ENCODE measurements at places on chromosomes 12 and 14.

GRCh38 chr14:96064866-96065265, 25.7 kb downstream of the C14orf132 start:
- no peak for DNase-seq

DNA sequence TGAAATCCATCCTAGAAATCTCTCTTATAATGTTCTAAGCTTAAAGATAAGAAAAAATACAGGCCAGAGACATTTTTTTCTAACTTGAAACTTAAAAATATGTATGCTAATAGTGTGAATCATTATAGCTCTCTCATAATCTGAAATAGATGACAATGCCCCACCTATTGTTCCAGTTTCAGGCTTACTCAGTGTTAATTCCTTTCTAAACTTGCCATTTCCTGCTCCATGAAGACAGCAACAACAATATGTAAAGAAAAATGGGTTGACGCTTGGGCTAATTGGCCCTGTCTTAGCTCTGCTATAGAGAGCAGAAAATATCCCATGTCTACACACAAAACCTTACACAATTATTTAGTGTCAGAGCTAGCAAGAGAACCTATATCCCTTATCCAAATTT, 37.1 kb downstream of the LMO3 start:
- DNase-seq: no peak

- DNase-seq: peak; percentile 69
Observed at GRCh38 chr12:119068129-119068856, 87.0 kb downstream of the SRRM4 start.

- DNase-seq: no peak
Observed at GRCh38 chr14:66944872-66945271, 244.4 kb upstream of the GARIN2 start.

DNA sequence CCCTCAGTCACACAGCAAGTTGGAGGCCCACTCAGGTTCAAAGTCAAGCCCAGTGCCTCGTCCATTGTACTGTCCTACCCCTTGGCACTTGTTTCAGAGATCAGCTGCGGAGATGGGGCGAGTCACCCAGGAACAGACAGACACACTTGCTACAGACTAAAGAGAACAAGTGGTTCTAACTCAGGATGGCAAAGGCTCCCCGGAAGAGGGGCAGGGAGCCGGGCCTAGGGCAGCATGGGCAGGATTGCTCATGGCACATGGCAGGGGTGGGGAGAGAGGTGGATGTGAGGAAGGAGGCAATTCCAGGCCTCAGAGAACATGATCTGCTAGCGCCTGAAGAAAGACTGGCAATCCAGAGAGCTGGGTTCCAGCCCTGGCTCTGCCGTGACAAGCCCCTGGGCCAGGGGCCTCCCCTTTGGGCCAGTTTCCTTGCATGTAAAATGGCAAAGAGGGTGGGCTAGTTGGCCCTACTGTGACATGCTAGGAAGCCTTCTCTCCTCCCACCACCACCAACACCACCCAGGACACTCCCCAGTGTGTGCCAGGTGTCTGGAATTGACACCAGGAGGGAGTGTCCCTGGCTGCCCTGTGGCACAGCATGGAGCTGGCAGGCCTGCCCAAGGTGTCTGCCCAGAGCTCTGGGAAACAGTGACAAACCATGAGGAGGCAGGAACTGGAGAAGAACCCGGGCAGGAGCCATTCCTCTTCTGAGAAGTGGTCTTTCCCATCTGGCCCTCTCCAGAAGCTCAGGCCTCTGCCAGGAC, 24.0 kb upstream of the IRF2BPL start:
- no peak for DNase-seq

DNA sequence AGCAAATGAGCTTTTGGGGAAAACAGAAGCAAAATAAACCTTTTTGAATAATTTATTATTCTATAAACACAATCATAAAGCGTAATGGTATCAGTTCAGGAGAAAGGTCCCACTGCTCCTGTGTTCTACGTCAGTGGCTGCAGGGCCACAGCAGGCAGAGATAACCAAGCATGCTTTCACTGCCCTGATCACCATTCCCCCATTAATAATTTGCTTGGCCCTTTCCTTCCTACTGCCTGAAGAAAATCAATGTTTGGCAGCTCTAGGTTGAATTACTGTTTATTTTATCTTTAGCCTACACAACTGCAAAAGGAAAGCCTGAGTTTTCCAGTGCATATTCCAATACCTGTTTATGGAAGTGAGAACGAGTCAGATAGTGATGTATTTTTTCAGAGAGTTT, 369.9 kb downstream of the DIO2 start:
- DNase-seq: no peak

GRCh38 chr12:76480796-76481195, 78.8 kb downstream of the OSBPL8 start:
- no peak for DNase-seq

- DNase-seq: no peak
Observed at GRCh38 chr14:22448905-22449599, 140.0 kb downstream of the DAD1 start.

GRCh38 chr12:49621651-49622500, 1.5 kb upstream of the PRPF40B start:
- no peak for DNase-seq

GRCh38 chr12:122860040-122860853, 25.0 kb downstream of the HIP1R start:
- peak; percentile 75 for DNase-seq

GRCh38 chr14:79254069-79254775, 957.1 kb downstream of the DIO2 start:
- no peak for DNase-seq

- DNase-seq: no peak
Observed at GRCh38 chr14:104942586-104942985, 17.9 kb downstream of the PLD4 start.

GRCh38 chr14:68840454-68840853, 47.6 kb upstream of the ZFP36L1 start:
- DNase-seq: no peak

GRCh38 chr14:105249182-105250007, 1.1 kb downstream of the BTBD6 start:
- no peak for DNase-seq

- no peak for DNase-seq
Observed at GRCh38 chr12:131795064-131795463, 33.1 kb upstream of the MMP17 start.

DNA sequence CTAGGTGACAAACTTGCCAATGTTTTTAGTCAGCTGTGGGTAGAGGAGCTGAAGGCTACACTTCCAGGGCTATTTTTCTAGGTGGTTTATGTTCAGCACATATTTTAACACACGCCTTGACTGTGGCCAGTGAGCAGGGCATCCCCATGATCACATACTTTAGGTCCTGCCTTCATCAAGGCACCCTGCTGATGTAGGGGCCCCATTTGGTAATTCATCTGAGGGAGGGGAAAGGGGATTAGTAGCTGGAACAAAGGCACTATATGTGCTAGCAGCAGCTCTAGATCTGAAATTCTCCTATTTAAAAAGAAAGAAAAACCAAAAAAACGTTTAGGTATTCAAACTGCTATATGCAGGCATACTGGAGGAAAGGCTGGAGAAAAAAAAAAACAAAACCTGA, 14.5 kb downstream of the EGLN3 start:
- no peak for DNase-seq

DNA sequence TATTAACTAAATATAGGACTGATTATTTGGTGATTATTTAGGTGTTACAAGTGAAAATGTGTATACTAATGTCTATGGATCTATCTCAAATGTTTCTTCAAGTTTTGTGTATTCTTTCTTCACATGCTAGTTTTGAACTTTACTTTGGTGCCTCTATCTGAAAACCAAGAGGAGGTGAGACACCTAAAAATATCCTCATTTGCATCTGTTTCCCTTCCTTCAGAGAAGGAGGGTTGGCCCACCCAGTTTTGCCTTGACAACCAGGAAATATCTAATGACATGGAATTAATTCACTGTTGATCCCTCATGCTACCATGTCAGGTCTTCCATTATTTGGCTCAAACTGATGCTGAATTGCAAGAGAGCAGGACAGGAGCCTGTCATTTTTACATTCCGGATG, 500.4 kb downstream of the NELL2 start:
- no peak for DNase-seq

DNA sequence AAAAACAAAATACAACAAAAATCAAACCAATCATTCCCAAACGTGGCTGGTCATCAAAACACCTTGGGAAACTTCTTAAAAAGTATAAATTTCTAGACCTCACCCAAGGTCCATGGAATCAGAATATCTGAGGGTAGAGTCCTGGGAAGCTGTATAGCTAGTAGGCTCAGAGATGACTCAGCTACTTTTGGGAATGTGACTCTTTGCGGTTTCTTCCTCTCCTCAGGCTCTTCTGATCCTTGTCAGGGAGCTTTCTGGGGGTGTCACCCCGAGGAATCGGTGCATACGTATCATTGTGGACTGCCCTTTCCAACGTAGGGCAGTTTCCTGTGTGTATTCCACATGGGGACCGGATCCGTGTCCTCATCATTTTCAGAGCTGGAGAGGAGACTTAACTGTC, 14.8 kb downstream of the JDP2 start:
- DNase-seq: no peak

DNA sequence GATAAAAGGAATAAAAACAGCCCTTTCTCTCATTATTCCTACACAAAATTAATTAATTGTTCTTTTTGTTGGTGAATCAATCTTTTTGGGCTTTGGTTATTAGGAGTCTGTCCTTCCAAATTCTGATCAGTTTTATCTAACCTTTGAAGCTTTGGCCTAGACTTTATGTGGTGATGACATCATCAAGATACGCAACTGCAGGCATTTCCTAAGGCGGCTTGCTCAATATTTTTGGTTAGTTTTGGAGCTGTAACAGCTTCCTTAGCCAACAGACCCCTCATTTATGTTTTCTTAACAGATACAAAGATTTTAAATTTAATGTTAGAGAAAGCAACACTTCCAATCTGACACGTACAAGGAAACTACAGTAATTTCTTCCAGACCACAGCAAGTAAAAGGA, 87.8 kb upstream of the PDE3A start:
- no peak for DNase-seq

- DNase-seq: peak; percentile 95
Observed at GRCh38 chr12:2456813-2457186, 338.0 kb upstream of the FKBP4 start.

DNA sequence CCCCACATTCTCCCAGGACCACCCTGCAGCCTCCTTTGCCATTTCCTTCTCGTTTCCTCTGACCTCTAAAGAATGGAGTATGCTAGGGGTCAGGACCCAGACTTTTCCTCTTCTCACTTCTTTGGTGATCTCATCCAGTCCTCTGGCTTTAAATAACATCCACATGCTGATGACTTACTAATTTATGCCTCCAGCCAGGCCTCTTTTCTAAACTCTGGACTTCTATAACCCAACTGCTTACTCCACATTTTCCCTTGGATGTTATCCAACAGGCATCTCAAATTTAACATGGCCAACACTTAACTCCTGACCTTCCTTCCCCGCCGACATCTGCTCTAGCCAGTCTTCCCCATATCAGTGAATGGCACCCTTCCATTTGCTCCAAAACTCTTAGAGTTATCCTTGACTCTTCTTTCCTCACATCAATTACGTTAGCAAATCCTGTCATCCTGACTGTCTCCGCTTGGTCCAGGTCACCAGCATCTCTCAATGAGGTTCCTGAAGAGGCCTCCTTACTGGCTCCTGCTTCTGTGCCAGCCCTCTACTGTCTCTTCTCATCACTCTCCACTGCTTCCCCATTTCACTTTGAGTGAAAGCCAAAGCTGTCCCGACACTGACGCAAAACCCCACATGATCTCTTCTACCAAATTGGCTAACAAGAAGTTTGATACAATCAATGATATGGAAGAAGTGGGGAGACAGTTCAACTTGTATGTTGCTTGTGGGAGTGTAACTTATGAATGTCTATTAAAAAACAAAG, 42.7 kb downstream of the TMBIM6 start:
- DNase-seq: no peak

- no peak for DNase-seq
Observed at GRCh38 chr12:102481705-102482425, 1.5 kb upstream of the IGF1 start.

DNA sequence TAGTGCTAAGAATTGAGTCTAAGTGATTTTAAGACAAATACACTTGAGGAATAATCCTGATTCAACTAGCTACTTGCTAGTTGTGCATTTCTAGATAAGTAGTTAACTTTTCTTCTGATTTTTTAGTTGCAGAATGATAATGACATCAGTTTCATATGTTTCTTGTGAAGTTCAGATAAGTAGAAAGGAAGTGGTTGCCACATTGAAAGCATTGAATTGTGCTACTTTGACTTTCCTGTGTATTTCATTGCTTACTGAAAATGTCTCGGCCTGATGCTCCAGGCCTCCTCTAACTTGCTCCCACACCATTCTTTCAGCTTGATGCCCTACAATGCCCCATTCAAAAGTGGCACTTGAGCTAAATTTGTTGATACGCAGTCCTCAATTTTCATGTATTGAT, 980.0 kb downstream of the TMTC2 start:
- DNase-seq: no peak

All from NCI-H510A treated with DMSO at 0.1 percent for 48 hours (cell line).